Osteocyte (in vitro differentiated cells): ENCODE measurements at places on chromosomes 7 and 10. TPM values are rescaled to one million over a fixed set of nuclear protein-coding genes. Genes with fewer than 3 reads are reported as not detected.
A peak's percentile ranks its signal among the peaks of the same experiment; 100 is the strongest.

- no peak for DNase-seq
Observed at GRCh38 chr10:26441491-26442214, 3.5 kb downstream of the APBB1IP start.

GRCh38 chr7:75631711-75632110 lies 107.0 kb downstream of the HIP1 start:
- no peak for DNase-seq

DNA sequence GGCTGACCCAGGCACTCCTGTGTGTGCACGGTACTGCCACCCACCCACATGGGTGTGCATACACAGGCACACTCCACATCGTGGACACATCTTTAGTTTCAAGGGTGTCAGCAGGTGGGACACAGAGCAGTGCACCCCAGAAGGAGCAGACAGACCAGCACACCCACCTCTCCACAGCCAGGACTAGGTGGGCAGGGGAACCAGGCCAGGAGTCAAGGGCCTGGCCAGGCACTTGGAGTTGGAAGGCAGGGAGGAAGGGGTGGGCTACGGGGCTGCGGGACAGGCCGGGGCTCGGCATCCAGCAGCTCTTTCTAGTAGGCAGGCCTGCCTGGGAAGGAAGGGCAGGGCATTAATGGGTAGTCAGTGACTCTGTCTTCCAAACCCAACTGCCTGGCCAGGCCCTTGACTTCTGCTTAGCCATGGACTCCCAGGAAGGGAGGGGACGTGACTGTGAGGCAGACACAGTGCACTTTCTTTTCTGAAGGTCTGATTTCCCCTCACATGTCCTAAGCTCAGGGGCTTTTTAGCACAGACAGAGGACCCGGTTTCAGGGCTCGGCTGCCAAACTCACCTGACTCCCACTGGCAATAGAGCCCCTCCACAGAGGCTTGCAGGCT lies 14.6 kb downstream of the RASGEF1A start:
- DNase-seq: peak; percentile 82

DNA sequence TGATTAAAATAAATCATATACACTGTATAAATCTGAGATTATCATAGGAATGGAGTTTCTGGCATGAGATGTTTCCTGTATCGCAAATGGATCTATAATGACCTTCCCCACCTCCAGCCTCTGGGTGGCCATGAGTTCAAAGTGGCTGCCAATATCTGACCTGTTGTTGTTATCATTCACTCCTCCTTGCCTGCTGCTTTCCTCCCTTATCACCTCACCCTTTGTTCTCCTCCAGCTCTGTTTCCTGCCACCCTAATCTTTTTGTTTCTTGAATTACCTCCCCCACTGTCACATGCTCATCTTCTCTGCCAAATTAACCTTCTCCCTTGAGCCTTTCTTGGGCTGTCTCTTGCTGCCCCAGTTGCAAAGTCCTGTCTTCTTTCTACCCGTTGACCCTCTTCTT lies 12.0 kb downstream of the SCD start:
- DNase-seq: no peak

- no peak for DNase-seq
Observed at GRCh38 chr7:93902777-93903423, 3.5 kb upstream of the GNGT1 start.

GRCh38 chr7:93015779-93016481 lies 101.8 kb downstream of the SAMD9 start:
- no peak for DNase-seq

The FANK1 gene
- 0.81 and 2.0 TPM in 2 replicates for total RNA-seq

The EPO gene
- total RNA-seq: not detected in 2 replicates

The GPR22 gene
- not detected in 2 replicates for total RNA-seq
